ENCODE measurements at places on chromosomes 11 and 22.

DNA sequence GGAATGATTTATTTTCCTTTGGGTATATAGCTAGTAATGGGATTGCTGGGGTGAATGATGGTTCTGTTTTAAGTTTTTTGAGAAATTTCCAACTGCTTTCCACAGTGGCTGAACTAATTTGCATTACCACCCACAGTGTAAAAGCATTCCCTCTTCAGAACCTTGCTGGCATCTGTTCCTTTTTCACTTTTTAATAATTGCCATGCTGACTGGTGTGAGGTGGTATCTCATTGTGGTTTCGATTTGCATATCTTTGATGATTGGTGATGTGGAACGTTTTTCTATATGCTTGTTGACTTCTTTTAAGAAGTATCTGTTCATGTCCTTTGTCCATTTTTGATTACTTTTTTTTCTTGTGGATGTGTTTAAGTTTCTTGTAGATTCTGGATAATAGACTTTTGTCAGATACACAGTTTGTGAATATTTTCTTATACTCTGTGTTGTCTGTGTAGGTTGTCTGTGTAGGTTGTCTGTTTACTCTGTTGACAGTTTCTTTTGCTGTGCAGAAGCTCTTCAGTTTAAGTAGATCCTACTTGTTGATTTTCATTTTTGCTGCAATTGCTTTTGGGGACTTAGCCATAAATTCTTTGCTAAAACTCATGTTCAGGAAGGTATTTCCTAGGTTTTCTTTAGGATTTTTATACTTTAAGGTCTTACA is 291.8 kb upstream of the DDI1 start:
- DNase-seq, result no peak

GRCh38 chr11:67732045-67732787 is 57.8 kb upstream of the ALDH3B2 start:
- DNase-seq, result peak; percentile 48

GRCh38 chr22:20510811-20511577 is 3.6 kb downstream of the MED15 start:
- DNase-seq, result no peak

- DNase-seq, result no peak
Observed at GRCh38 chr11:66878474-66878873, 21.6 kb downstream of the LRFN4 start.

- no peak for DNase-seq
Observed at GRCh38 chr11:66373265-66373664, 1.7 kb upstream of the SLC29A2 start.

DNA sequence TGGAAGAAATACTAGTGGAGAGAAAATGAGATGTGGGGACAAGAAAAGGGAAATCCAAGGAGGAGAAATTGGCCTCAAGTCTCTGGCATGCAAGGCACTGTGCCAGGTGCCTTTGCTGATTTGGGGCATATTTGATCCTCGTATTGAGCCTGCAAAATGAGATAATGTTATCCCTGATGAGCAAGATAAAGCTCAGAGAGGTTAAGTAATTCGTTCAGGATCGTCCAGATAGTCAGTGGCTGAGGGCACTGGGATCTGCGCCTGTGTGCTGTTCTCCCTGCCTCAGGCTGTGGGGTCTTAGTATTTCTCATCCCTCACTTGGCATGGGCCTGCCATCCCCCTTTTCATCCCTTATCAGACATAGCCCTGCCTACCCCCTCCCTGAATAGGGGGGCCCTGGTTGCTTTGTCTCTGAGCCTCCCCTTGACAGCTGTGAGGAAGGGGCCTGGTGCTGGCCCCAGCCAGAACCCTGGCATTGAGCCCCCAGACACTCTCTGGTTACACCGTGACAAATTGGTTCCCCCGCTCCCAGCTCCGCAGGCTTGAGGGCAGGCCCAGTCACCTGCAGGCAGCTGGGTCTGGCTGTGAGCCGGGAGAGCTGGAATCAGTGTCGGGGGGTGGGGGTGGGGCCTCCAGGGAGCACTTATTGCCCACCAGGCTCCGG is 85.7 kb downstream of the NECTIN1 start:
- DNase-seq, result no peak

DNA sequence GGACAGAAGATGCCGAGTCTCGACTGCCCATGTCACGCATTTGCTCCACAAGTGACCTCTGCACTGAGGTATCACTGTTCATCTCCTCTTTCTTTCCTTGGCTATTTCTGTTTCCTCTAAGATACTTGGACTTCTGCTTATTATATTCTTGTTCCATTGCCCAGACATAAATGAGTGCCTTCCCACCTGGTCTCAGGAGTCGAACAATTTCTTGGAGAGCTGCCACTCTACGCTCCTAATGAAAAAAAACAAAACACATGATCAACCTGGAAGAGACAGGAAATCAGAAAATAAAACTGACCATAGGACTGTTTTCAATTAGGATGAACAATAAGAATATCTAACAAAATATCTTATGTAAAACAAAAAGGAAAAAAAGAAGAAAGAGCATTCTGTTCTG is 47.4 kb upstream of the CWF19L2 start:
- DNase-seq, result no peak

DNA sequence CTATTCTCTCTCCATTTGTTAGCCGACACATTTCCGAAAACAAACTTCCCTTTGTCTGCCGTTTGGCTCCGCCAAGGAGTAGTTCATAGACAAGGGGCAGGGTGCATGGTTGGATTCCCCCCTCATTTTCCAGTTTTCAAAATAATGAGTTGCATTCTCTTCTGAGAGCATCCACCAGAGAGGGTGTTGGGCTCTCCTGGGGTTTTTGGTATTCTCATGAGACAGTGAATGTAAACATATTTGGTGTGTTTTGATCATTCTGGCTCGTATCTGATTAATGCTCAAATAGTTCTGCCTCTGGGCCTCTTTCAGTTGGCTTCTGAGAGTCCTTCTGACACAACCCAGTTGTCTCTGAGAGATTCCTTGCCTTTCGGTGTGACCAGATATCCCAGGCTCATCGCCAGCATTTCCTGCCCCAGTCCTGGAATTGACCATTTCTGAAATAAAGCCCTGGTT is 21.7 kb downstream of the GRAMD4 start:
- no peak for DNase-seq

GRCh38 chr11:2541881-2542361 is 97.1 kb downstream of the KCNQ1 start:
- DNase-seq, result no peak

DNA sequence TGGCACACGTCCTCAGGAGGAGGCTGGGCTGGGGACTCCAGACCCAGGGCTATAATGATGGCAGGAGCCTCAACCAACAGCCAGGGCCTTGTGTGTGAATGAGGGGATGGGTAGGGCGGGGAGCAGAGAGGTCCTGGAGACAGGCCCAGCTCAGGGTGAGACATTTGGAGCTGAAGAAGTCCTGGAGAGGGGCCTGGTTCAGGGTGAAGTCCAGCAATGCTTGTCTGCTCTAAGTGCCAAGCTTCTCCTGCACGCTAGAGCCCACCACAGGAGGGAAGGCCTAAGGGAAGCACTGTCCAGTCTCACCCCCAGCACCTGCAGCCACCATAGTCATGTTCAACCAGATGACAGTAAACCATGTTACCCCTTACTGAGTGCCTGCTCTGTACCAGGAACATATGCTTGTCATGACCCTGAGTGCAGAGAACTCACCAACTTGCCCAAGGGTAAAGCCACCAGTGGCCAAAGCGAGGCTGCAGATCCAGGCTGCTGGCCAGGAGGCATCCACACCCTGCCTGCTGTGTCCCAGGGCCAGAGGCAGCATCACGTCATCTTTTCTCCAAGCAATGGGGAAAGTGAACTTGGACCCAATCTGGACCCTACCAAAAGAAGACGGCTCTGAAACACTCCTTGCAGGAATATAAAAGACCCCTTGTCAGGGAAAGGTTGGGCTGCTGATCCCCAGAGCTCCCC is 24.0 kb downstream of the LMO1 start:
- DNase-seq, result no peak

GRCh38 chr22:49365910-49366309 is 461.8 kb downstream of the BRD1 start:
- DNase-seq, result no peak

GRCh38 chr11:121198491-121198890 is 94.1 kb upstream of the SC5D start:
- DNase-seq, result no peak

- DNase-seq, result no peak
Observed at GRCh38 chr11:63505857-63506528, at the start of gene LGALS12. Gene LGALS12 (plus strand): TSS chr11:63506084. CDS start chr11:63506459, 375 bp downstream.

- DNase-seq, result no peak
Observed at GRCh38 chr11:69700278-69701140, 3.3 kb downstream of the FGF19 start.

Measured in effector memory CD8-positive, alpha-beta T cell (primary cell).